ENCODE measurements at places on chromosomes 16 and 17. TPM values are rescaled to one million over a fixed set of nuclear protein-coding genes. Genes with fewer than 3 reads are reported as not detected.
A peak's percentile ranks its signal among the peaks of the same experiment; 100 is the strongest.

Gene MT4
- total RNA-seq = not detected

Gene DDX19B
- 12.5 TPM for total RNA-seq

GRCh38 chr16:17367036-17367435 lies 103.7 kb downstream of the XYLT1 start:
- no peak for DNase-seq

Gene AHSP
- total RNA-seq = not detected

- peak; percentile 64 for DNase-seq
These were observed 1.8 kb downstream of the ASGR1 start for GRCh38 chr17:7177191-7177953.

GRCh38 chr16:1828645-1829410 lies 1.8 kb downstream of the FAHD1 start:
- no peak for DNase-seq

GRCh38 chr17:71501711-71502110 lies 619.1 kb upstream of the SOX9 start:
- no peak for DNase-seq

Gene ZNF750
- total RNA-seq = not detected

DNA sequence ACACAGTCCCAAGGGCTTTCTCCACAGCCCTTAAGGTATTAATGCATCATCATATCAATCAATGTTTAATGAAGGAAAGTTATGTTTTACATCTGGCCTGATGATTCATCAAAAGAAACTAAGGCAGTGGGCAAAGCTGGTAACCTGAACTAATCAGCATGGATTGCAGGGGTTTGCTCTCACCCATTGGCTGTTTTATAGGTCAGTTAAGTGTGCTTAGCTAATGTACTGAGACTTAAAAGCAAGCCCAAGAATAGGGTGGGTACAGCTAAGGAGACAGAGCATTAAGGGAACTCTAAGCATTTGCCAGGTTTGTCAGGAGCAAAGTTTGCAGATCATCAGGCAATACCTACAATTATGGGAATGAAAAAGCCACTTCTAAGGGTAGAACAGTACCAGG lies 1247.6 kb downstream of the CDH8 start:
- DNase-seq = no peak

Gene GAS2L2
- total RNA-seq = 0.08 TPM

DNA sequence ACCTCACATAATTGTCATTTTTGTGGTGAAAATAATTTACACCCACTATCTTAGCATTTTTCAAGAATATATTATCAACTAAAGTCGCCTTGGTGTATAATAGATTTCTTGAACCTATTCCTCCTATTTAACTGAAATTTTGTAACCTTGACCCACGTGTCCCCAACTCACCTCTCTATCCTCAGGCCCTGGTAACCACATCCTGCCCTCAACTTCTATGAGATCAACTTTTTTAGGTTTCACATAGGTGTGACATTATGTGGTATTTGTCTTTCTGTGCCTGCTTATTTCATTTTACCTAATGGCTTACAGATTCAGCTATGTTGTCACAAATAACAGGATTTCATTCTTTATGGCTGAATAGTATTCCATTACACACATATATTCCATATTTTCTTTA lies 73.0 kb upstream of the CNTNAP4 start:
- DNase-seq = no peak

- no peak for DNase-seq
These were observed 84.6 kb downstream of the KANSL1 start for GRCh38 chr17:46108550-46109110.

Gene POLR3K
- 3.6 TPM for total RNA-seq

Gene CORO7
- 20.6 TPM for total RNA-seq

GRCh38 chr17:79033741-79034501 lies 10.0 kb downstream of the C1QTNF1 start:
- no peak for DNase-seq

GRCh38 chr16:89482150-89482816 lies 8.1 kb downstream of the ANKRD11 start:
- no peak for DNase-seq

Gene MAP3K3
- total RNA-seq = 10.2 TPM

- no peak for DNase-seq
These were observed 1.9 kb upstream of the MT1B start for GRCh38 chr16:56649820-56650219.

DNA sequence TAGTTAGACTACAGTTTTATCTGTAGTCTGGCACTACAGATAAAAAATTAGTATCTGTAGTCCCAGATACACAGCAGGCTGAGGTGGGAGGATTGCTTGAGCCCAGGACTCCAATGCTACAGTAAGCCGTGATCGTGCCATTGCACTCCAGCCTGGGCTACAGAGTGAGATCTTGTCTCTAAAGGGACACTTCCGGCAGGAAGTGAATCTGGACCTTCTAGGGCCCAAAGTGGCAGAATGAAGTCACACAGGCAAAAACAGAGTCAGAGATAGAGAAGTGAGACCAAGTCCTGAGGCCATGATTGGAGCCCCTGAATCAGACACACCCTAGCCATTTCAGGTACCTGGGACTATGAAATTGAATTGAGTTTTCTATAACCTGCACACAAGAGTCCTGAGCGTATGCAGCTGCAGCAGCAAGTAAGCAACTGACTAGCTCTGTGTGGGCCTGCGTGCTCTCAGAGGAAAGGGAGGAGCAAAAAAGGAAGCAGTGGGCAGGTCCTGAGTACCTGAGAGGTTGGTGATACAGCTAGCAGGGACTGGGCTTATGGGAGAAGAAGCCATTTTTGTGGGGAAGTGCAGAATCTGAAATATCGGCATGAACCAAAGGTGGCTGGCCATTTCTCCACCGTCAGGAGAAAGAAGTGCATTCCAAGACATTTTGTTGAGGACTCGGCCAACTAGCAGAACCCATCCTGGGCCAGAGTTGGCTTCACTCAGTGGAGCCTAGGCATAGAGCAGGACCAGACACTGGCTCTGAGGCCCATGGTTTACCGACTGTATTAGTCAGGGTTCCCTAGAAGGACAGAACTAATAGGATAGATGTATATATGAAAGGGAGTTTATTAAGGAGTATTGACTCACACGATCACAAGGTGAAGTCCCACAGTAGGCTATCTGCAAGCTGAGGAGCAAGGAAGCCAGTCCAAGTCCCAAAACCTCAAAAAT lies 27.2 kb upstream of the BRD7 start:
- no peak for DNase-seq

GRCh38 chr16:27945233-27945973 lies 118.1 kb downstream of the GSG1L start:
- no peak for DNase-seq

Gene BIRC5
- not detected for total RNA-seq

GRCh38 chr16:66601471-66601870 lies 3.0 kb upstream of the CMTM3 start:
- DNase-seq = no peak

- DNase-seq = no peak
These were observed 1.6 kb upstream of the ADGRG3 start for GRCh38 chr16:57666353-57667047.

GRCh38 chr17:27996202-27997043 lies 46.1 kb upstream of the NLK start:
- no peak for DNase-seq

DNA sequence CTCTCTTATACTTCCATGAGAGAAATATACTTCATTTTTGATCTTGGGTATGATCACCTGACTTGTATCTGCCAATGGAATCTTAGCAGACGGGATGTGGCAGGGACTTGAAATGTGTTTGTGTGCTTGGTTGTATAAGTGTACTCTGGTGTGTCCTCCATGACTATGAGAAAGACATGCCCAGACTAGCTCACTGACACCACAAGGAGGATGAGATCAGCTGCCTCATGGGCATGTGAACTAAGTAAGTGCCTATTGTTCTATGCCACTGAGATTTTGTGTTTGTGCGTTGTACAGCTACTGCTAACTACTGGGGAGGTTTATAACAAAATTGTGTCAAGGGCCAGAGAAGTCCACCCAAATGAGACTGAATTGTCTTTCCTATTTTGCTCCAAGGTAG lies 402.2 kb upstream of the SALL1 start:
- DNase-seq = no peak

- peak; percentile 35 for DNase-seq
These were observed 22.5 kb downstream of the SLC38A10 start for GRCh38 chr17:81272616-81273015.

GRCh38 chr17:40095351-40095943 lies 4.9 kb downstream of the NR1D1 start:
- DNase-seq = no peak

- DNase-seq = no peak
These were observed 9.2 kb downstream of the NACA2 start for GRCh38 chr17:61581611-61582349.

DNA sequence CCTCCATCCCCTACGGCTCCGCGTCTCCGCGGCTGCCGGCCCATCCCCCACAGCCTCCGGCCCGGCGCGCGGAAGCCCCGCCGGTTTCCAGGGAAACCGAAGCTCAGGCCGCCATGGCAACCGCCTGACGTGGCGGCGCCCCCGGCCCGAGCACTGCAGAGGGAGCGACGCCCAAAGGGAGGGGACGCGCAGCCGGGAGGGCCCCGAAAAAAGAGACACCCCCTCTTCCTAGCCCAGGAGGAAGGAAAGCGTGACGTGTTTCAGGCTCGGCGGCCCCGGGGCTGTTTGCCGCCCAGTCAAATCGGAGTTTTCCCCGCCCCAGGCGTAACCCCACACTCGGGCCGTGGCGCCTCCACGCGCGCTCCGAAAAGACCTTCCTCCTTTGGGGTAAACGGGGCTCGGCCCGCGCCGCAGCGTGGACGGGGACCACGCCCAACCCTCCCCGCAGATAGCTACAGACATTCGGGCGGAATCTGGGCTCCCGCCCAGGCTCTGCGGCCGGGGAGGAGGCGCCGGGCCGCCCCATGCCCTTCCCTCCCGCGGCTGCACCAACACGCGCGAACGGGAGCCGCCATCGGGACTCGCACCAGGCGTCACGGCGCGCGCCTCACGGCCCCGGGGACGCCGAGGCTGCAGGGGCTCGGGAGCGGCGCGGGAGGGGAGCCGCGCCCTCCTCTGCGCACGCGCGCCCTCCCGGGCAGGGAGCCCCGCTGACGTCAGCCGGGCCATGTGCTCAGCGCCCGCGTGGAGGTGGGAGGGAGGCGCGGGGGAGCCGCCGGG lies 7.5 kb downstream of the MNT start:
- peak; percentile 96 for DNase-seq

Gene KRTAP4-3
- total RNA-seq = not detected

DNA sequence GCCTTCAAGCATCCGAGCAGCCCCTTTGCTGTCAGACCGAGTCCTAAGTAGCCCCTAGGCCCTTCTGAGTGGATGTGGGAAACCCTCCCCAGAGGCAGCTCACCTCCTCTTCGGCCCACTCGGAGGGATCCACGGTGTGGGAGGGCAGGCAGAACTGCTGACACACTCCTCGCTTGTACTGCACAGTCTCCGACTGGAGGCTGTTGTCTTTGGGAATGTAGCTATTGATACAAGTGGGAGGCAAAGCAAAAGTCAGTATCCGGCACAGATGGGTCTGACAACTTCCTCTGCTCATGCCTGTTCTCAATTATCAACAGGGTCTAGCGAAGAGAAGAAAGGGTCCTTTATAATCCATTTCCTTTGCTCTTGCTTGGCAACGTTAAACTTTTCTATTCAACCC lies 25.9 kb upstream of the FOXJ1 start:
- DNase-seq = no peak

Gene CCNF
- 2.6 TPM for total RNA-seq

Gene ARHGAP23
- total RNA-seq = 5.6 TPM

GRCh38 chr17:75996665-75997590 lies 3.7 kb upstream of the CDK3 start:
- DNase-seq = no peak

DNA sequence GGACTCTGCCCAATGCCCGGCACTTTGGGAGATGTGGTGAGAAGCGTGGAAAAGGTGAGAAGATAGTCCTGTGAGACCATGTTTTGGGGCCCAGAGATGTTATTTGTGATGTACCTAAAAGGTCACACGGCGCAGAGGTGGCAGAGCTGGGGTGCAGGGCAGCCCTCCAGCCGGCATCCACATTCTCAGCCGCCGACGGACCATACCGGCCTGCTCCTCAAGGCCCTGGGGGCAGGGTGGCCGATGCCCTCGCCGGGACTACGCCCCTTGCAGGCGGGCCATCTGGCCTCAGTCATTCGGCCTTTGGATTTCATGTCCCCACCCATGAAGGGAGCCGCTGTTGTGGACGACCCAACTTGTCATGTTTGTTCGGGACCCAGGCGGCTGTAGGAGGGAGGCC lies 131.4 kb upstream of the GSE1 start:
- no peak for DNase-seq

GRCh38 chr16:13453938-13454553 lies 465.9 kb upstream of the ERCC4 start:
- DNase-seq = no peak

Gene ABI3
- 3.1 TPM for total RNA-seq

Gene NLGN2
- 2.9 TPM for total RNA-seq

DNA sequence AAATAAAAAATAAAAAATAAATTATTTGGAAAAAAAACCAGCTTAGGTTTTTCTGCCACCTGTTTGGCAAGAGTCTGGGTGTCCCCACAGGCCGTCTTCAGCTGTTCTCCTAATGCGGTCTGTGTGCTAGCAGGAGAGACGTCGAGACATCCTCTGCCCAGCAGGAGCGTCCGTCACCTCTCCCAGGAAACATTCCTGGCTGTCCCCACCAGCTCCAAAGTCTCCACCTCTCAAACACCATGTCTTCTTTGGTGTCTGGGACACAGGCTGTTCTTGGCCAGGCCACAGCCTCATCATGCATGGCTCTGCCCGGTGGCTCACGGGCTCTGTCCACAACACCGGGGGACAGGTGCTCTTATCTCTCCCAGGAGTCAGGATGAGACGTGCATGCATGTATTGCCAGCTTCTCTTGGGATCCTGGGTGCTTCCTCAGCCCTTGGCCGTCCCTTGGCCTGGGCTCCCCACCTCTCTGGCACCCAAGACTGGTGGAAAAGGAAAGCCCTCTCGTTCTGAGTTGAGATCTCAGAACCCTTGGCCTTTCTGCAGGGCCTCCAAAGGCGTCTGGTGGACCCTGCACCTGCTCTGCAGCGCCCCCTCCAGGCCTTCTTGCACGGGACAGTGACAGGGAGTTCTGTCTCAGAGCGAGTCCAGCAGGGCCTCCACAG lies 84.9 kb upstream of the CBX4 start:
- DNase-seq = peak; percentile 77

GRCh38 chr16:87459833-87460232 lies 33.0 kb downstream of the ZCCHC14 start:
- DNase-seq = no peak

Gene GCGR
- total RNA-seq = 1.5 TPM

DNA sequence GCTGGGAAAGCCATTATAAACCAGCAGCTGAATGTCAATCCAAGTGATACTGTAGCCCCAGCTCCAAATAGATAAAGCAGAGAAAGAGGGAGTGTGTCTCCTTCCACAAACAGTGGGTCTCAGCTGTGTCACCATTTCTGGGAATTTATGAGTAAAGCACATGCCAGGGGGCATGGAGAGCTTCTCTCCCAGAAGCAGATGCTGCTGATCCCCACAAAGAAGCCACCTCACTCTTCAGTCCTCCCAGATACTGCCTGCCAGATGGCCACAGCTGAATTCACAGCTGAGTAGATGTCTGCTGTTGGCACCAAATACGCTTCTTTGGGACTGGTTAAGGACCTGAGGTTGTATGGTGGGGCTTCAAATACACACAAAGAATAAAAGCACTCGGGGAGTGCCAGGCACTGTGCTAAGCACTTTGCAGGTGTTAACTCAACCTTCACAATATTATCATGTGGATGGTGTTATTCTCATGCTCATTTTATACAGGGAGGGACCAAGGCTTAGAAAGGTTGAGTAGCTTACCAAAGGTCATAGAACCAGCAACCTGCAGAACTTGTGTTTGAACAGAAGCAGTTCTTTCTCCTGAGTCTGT lies 298.3 kb downstream of the CDH11 start:
- no peak for DNase-seq

- no peak for DNase-seq
These were observed 7.8 kb upstream of the MYH8 start for GRCh38 chr17:10429421-10430045.

Gene MYH1
- total RNA-seq = not detected
